ENCODE measurements at places on chromosomes 2 and 18.

- no peak for DNase-seq
Observed at GRCh38 chr2:109342930-109343329, 213.9 kb downstream of the SH3RF3 start.

GRCh38 chr2:236717729-236718128 is 148.1 kb downstream of the ACKR3 start:
- no peak for DNase-seq

GRCh38 chr2:196137271-196137670 is 34.1 kb downstream of the STK17B start:
- DNase-seq = no peak

- DNase-seq = no peak
Observed at GRCh38 chr2:23617811-23618215, 232.8 kb downstream of the KLHL29 start.

DNA sequence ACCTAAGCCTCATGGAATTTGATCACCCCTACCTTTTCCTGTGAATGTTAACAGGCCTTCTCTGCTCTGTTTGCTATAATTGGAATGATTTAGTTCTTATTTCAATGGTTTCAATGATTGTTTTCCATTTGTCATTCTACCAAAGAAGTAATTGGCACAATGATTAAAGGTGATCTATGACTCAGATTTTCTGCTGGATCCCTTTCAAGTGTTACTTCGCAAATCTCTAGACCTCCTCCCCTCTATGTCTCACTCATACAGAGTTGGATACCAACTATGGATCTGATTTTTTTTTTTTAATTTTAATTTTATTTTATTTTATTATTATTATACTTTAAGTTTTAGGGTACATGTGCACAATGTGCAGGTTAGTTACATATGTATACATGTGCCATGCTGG is 29.6 kb upstream of the FAM117B start:
- DNase-seq = no peak

GRCh38 chr2:240584486-240585031 is 2.0 kb upstream of the CAPN10 start:
- no peak for DNase-seq

DNA sequence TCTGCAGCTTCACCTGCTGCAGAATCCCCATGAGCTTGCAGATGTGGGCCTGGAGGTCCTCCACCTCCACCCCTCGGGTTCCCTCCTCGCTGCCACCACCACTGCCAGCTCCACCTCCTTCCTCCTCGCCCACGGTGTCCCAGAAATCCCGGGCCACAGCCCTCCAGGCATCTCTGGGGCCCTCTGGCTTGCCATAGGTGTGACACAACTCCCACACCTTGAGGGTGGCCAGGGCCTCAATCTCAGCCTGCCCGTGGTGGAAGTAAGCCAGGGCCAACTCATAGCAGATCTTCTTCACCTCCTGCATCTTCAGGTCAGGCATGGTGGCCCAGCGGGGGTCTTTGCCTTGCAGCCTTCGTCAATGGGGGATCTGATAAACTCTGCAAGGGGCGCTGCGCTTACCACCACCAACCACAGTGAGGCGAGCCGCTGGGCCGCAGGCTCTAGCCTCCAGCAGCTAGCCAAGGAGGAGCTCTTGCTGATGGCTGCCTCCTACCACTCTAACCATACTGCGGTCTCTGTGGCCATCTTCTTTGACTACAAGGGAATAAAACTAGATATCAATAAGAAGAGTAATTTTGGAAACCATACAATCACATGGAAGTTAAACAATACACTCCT is 36.1 kb upstream of the ANKRD62 start:
- DNase-seq = no peak

DNA sequence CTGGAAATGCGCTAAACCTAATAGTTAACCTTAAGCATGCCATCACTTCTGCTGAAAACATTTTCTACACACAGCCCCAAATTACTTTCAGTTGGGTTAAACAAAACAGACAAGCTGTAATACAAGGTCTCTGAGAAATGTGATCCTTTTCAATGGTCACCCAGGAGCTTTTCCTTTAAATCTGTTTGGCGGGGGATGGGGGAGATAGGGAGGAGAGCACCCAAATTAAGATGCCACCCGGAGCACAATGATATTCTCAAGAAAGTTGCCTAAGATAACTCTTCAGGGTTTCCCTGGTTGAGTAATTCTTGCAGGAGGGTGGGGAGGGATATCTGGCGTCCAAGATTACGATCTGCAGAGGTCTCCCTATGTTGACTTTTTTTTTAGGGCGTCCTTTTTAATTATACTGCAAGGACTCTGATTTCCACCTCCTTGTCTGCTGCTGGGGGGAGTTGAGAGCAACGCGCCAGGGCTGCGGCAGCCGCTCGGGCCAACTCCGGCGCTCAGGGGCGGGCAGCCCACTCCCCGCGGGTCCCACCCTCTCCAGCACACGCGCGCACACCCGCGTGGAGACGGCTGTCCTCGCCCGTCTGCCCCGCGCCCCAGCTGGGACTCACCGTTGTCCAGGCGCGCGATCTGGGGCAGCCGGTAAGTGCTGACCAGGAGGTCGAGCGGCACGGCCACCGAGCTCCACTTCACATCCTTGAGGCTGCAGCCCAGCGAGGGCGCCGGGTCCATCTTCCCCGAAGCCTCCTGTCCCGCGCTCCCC is 807 bp downstream of the GAREM1 start:
- DNase-seq = no peak

- DNase-seq = no peak
Observed at GRCh38 chr2:240775905-240776304, 44.1 kb downstream of the KIF1A start.

- DNase-seq = no peak
Observed at GRCh38 chr2:10030311-10030736, 13.0 kb upstream of the KLF11 start.

DNA sequence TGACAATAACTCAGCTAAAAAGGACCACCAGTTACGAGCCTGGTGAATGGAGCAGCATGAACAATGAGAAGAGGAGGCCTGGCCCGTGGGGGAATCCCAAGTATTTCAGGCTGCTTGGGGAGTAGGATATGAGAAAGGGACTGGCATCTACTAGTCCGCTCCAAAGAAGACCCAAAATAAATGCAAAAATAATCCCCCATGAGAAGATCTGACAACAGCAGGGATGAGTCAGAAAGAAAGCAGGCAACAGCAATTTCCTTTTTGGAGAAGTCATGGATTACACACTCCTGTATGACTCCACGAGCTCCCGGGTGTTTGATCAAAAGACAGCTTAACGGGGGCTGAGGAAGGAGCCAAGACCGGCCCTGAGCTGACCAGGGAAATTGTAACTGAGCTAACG is 111.4 kb downstream of the SOX11 start:
- DNase-seq = no peak

GRCh38 chr18:58341916-58342315 is 287.0 kb downstream of the ALPK2 start:
- no peak for DNase-seq

DNA sequence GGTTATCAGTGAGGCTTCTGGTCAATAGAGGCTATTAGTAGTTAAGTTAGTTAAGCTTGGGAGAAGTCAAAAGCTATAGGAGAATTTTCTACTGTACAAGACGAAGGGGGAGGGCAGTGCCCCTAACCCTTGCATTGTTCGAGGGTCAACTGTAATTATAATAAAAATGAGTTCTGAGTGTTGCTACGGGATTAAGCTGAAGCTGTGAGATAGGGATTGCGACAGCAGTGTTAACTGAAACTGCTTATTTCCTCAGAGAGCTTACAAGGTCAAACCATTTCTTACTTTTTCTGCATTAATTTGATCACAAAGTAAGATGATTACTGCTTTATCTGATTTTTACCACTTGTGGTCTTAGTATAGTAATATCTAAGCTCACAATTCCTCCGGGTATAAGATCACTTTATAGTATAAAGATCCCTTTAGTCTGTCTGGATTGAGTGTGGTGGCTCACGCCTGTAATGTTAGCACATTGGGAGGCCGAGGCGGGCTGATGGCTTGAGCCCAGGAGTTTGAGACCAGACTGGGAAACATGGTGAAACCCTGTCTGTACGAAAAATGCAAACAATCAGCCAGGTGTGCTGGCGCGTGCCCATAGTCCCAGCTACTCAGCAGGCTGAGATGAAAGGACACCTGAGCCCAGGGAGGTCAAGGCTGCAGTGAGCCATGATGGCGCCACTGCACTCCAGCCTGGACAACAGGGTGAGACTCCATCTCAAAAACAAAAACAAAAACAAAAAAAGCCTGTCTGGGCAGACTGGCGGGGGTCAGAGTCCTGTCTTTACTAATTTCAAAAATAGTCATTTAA is 119.5 kb upstream of the TLK1 start:
- no peak for DNase-seq

DNA sequence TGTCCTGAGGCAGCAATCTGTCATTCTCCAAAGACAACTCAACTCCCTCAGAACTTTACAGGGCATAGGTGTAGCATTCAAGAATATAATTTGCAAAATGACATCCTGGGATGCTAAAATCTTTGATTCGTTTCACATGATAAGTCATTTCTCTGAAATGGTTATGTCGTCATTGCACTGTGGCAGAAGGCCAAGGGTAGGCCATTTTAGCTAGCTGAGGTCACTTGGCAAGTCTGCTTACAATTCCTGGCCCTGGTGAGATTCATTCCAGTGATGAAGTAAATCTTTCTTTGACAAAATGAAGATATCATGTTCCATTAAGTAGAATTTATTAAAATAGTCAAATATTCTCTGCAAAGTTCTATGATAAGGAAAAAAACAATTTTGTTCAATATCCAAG is 1410.3 kb upstream of the LRRTM1 start:
- no peak for DNase-seq

DNA sequence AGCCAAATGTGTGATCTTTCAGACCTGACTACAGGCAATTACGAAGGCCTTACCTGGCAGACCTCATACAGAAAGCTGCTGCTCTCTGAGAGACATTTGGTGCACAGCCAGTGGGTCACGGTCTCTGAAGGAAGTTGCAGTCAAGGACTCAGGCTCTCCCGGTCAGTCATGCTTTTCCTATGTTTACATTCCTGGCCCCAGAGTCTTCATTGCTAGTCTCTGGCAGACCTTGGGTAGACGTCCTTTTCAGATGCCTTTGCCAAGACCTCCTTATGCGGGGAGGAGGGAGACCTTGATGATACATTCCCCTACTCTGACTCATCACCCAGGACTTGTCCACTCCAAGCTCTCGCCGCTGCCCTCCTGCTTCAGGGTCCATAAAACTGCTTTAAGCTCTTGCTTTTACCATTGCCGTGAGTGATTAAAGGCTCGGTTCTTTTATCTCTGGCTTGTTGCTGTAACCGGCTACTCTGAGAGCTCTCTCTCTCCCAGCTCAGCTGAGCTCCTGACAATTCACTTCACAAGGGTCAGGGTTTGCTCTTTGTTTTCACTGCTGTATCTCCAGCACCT is 62.0 kb upstream of the SLC35F5 start:
- no peak for DNase-seq

DNA sequence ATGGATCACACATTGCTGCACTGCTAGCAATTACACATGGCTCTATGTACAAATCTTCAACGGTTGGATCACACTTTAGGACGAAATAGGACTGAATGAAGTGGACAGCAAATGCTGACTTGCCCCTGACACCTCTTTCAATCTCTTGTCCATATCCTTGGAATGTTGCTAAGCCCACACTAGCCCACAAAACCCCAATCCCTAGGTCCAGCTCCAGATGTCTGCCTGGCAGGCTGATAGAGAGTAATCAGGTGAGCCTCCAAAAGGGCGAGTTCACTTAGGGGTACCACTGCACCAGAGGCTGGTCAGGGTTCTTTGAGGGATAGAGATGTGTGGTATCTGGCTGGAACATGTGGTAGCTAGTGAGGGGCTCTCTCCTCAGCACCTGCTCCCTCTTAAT is 18.5 kb upstream of the FHOD3 start:
- DNase-seq = no peak

- no peak for DNase-seq
Observed at GRCh38 chr2:129723277-129724020, 256.0 kb upstream of the RAB6C start.

GRCh38 chr2:65281627-65282351 is 54.2 kb downstream of the ACTR2 start:
- no peak for DNase-seq

DNA sequence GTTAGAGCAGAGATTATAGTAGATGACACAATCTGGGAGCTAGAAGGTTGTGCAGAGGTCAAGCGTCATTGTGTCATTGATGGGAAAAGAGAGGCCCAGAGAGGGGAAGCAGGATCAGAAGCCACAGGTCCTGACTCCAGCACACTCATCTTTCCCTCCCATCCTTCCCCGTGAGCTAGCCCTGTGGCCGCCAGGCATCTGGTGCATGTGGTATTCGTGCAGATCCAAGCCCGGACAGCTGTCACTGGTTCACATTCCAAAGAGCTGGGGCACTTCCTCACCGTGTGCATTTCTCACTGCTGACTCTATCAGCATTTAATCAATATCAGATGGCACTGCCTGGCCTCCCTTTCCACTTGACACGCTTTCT is 94.1 kb upstream of the THOC1 start:
- no peak for DNase-seq

DNA sequence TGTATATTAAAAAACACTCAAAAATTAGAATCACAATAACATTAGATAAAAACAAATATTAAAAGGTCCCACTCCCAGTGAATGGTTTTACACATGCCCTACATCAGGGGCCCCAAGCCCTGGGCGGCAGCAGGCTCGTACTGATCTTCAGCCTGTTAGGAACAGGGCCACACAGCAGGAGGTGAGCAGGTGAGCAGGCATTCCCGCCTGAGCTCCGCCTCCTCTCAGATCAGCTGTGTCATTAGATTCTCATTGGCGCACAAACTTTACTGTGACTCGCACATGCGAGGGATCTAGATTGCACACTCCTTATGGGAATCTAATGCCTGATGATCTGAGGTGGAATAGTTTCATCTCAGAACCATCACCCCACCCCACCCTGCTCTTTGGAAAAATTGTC is 74.2 kb downstream of the MBD2 start:
- no peak for DNase-seq

- DNase-seq = no peak
Observed at GRCh38 chr18:65721619-65722018, 29.2 kb upstream of the CDH7 start.

DNA sequence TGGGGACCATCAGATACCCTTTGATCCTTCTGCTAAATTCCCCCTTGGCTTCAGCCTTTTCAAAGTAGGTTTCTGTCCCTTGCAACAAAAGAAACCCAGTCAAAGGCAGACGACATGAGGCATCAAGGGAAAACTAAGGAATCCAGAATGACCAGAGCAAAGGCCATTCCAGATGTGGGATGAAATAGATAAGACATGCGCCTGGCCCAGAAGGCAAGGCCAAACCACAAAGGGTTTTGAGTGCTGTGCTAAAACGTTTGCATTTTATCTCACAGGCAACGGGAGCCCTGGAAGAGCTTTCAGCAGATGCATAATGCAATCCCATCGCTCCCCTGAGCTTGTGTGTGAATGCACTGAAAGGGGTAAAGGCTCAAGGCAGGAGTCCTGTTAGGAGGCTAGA is 17.7 kb downstream of the CXCR1 start:
- no peak for DNase-seq

DNA sequence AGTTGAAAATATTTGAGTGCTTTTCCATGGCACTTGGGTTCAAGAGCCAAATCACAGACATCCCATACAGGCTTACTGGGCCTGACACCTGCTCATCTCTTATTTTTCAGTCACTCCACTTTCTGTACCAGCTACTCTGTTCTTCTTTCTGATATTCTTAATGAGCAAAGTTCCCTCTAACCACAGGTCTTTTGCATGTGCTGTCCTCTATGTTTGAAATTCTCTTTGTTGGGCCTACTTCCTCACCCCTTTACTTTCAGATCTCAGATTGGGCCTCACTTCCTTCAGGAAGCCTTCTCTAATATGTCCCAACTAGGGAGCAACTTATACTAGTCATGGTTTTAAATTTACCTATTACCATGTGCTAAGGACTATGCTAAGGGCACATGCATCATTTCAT is 81.8 kb upstream of the RBMS1 start:
- DNase-seq = no peak
